NCI-H1417 treated with DMSO at 0.1 percent for 48 hours (cell line): ENCODE measurements at places on chromosomes 3 and 15.
A peak's percentile ranks its signal among the peaks of the same experiment; 100 is the strongest.

GRCh38 chr3:57464801-57465200 is 79.3 kb downstream of the DNAH12 start:
- DNase-seq: no peak

GRCh38 chr15:68210409-68210756 is 5.3 kb upstream of the CALML4 start:
- DNase-seq: no peak

DNA sequence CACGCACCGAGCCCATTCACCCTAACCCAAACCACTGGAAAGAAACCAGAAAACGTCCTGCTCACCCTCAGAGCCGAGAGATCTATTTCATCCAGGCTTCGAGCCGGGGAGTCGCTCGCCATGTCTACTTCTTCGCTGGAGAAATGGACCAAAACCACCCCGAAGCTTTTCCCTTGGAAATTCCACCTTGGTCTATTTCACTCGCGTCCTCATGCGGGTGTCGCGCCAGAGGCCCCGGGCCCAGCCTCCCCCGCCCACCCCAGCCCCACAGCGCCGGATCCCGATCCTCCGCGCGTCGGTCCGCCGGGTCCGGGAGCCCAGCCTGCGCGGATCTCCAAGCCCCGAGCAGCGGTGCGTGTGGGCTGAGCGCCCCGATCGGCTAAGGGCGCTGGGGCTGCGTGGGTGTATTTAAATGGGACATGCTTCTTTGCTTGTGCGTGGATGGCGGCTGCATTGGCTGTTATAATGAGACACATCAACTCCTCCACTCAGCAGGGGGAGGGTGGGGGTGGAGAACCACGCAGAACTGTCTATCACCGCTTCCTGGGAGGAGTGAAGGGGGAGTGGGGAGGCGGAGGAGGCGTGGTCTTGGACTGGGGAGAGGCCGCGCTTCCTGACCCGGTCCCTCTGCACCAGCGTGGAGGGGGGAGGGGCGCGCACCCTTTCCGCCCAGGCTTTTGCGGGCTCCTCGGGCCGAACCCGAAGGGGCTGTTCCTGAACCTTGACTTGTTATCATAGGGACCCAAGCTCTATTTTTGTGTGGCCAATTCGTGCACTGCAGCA is at the start of gene TNIK:
Gene TNIK, minus strand, starts transcription at position 464 of the 783 bp plus-strand sequence. Its CDS starts 342 bp downstream, at position 122.
- DNase-seq: peak; percentile 58

DNA sequence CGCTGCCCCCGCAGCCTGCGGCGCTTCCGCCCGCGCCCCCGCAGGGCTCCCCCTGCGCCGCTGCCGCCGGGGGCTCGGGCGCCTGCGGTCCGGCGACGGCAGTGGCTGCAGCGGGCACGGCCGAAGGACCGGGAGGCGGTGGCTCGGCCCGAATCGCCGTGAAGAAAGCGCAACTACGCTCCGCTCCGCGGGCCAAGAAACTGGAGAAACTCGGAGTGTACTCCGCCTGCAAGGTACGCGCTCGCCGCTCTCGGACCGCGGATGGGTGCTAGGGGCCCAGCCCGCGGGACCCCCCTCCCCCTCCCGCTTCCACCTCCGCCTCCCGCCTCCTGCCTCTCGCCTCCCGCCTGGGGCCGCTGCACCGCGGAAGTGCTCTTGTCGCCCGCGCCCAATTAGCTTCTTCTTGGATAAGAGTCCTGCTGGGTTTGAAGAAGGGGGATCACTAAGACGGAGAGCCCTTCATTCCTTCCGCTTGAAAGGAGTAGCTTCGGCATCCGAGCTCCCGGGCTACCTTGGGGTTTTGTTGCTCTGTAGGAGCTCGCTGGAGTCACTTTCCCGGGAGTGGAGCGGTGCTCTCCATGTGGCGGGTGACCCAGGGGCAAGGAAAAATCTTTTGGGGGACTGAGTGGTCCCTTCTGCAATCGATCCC is 426 bp downstream of the KAT2B start:
- DNase-seq: no peak

DNA sequence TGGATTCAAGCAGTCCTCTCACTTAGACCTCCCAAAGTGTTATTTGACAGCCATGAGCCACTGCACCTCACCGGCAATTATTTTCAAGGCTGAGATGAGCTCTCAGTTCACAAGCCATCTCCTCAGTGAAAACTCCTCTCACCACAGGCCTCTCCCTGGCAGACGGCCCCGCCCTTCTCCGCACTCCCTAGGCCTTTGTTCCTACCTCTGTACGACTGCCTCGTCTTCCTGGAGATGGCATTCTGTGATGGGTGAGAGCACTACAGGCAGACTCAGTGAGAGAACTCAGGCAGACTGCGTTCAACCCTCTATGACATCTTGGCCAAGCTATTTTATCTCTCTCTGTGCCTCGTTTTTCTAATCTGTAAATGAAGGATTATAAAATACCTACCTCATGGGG is 67.0 kb upstream of the TPM1 start:
- no peak for DNase-seq

GRCh38 chr3:136192831-136193230 is 3.3 kb downstream of the MSL2 start:
- no peak for DNase-seq

GRCh38 chr15:89783861-89784685 is 7.9 kb downstream of the MESP2 start:
- no peak for DNase-seq

DNA sequence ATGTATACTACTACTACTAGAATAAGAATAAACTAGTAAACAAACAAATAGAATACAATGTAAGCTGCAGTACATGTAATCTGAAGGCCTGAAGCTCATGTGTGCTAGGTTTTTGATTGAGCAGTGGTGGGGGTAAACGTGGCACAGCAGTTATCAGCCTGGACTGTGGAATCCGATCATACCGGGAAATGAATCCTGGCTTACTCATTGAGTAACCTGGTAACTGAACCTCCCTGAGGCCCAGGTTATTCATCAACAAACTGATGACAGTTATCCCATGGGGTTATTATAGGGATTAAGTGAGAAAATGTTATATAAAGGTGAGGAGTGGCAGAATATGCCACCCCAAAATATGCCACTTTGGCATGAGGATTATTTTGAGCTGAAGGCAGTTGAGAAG is 339.1 kb downstream of the FHIT start:
- no peak for DNase-seq

DNA sequence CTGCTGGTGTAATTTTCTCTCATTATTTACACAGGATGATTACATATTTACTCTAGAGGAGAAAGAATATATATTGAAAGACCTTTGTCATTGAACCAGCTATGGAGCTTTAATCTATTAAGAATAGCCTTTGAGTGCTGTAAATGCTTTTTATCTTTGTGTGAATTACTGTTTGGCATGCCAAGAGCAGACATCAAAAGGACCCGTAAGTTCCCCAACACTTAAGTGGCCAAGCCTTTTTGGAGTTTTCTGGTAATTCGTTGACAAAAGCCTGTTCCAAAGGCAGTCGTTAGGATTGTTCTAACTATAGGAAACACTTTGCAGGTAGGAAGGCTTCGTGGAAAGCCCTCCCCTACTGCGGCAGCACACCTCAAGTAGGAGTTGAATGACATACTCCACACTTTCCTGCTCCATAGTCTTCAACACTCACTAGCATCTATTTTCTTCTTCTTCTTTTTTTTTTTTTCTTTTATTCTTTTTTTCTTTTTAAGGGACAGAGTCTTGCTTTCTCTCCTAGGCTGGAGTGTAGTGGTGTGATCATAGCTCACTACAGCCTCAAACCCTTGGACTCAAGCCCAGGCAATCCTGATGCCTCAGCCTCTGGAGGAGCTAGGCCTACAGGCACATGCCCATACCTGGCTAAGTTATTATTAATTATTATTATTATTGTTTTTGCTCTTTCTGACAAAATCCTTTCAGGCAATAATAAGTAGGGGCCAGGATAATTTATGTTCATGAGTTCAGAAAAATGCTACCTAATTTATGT is 98.6 kb downstream of the SUCNR1 start:
- peak; percentile 74 for DNase-seq

DNA sequence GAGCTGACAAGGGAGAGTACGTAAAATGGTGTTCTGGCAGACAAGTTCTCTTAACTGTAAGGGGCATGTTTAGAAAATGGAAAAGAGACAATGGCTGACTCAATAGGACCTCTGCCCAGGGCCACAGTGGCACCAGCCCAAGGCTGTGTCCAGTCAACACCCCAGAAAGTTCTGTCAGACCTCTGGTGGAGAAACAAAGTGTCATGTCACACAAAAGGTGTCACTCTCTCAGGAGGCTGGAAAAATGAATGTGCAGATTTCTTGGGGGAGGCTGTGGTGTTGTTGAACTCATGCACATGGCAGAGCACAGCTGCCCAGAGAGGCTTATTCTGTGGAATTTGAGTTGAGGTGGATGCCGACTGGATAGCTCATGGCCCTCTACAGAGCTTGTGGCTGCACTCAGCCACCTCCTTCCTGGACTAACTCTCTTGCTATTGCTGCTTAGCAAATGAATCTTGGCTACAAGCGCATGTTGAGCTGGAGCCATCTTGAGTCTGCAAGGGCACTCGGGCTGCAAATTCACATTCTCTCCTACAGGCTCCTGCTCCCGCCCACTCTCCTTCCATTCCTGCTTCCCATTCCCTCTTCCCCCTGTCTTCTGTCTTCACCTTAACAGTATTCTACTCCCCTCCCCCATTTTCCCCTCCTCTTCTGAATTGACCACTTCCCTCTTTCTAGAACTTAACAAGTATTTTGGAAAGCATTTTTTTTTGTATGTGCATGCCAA is 55.8 kb upstream of the SLC7A14 start:
- DNase-seq: no peak

DNA sequence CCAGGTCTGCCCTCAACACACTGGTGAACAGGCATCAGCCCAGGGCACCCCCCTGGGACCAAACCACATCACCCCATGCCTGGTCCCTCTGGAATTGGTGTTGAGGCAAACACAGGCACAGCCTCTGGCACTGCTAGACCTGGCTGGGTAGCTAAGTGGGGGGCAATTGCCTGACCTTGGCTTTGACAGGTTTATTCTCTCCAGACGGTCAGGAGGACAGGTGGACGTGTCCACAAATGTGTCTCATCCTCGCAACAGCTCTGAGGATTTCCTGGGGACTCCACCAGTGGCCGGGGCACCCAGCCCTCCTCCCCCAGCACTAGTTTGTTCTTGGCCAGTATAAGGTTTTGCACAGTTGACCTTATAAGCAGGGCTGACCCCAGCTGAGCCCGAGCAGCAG is 31.3 kb downstream of the TKT start:
- no peak for DNase-seq

DNA sequence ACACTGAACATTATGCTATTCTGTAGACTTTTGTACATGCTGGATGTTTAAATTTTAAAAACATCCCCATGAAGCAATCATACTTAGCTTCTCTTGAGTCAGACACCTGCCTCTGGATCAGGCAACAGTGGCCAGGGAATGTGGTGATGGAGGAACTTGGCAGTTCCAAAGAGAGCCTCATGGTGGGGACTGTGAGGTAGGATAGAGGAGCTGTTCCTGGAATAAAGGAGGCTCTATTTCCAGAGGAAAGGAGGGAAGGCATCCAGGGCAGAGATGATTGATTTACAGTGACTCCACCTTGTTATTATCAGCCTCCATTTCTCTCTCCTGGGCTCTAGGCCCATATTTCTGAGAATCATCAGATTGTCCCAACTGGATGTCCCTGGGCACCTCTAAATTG is 35.0 kb upstream of the ABHD17C start:
- DNase-seq: no peak

DNA sequence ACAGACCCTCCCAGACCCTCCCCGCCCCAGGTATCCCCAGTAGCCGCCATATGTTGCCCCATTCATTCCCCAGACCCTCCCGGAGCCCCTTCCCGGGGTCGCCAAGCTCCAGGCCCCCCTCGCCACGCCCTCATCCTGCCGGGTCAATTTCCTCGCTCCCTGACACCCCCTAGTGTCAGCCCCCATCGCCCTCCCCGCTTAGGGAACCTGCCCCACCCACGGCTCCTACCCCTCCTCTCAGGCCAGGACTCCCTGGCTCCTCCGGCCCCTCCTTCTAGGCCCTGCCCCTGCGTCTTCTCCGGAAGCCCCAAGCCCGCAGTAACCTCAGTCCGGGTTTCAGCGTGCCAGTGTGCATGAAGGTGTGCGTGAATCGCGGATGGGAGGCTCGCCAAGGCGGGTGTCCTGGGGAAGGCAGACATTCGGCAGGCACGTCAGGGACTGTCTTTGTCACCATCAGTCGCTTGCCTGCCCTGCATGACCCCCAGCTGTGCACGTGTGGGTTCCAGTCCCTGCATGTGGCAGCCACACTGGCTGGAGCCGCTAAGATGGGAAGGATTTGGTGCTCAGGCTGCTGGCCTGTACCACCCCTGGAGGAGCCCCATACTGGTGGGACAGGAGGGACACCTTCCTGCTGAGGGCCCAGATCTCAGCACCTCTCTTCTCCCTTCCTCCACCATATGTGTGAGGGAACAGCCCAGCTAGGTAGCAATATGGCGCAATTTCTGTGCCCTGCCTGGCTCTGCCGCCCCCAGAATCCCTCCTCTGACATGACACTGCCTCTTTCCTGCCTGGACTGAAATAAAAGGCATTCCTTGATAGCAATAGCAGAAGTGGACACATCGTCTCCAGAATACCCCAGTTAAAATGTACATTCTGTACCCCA is 693 bp downstream of the DISP2 start:
- no peak for DNase-seq

- no peak for DNase-seq
Measured at GRCh38 chr3:157588386-157589060, 85.3 kb upstream of the VEPH1 start.
